ENCODE measurements at places on chromosomes 7 and 10.

DNA sequence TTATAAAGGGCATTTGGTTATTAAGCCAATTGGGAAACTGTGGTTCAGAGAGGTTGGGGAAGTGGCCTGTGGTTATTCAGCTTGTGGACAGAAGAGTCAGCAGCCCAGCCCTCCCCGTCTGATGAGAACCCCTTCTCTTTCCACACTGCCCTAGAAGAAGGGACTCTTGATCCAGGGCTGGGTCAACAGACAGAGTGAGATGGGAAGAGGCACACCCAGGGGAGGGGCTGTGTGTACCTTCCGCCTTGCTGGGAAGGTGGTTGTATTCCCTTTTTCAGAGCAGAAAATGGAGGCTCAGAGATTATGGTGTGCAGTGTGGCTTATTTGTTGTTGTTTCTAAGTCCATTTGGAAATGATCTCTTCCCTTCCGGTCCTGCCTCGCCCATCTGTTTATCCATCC, 103.4 kb downstream of the GRK5 start:
- no peak for DNase-seq

- no peak for DNase-seq
Measured at GRCh38 chr10:9198611-9199010, 1144.1 kb downstream of the GATA3 start.

DNA sequence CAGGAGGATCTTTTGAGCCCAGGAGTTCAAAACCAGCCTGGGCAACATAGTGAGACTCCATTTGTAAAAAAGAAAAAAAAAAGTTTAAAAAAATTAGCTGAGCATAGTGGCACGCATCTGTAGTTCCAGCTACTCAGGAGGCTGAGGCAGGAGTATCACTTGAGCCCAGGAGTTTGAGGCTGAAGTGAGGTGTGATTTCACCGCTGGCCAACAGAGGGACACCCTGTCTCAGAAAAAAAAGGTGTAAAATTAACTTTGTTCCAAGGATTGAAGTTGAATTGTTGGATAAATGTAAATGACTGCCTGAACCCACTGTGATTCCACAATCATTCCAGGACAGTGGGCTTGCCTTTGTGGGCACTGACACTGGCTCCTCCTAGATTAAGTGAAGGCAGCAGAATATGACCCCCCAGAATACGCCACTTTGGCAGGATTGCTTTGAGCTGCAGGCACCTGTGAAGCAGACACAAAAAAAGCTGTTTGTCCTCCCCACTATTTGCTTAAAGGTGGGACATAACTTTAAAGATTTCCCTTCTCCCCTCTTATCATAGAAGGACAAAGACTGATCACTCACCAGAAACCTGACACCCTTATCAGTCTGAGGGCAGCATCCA, 57.2 kb upstream of the FOXI2 start:
- DNase-seq, result no peak

DNA sequence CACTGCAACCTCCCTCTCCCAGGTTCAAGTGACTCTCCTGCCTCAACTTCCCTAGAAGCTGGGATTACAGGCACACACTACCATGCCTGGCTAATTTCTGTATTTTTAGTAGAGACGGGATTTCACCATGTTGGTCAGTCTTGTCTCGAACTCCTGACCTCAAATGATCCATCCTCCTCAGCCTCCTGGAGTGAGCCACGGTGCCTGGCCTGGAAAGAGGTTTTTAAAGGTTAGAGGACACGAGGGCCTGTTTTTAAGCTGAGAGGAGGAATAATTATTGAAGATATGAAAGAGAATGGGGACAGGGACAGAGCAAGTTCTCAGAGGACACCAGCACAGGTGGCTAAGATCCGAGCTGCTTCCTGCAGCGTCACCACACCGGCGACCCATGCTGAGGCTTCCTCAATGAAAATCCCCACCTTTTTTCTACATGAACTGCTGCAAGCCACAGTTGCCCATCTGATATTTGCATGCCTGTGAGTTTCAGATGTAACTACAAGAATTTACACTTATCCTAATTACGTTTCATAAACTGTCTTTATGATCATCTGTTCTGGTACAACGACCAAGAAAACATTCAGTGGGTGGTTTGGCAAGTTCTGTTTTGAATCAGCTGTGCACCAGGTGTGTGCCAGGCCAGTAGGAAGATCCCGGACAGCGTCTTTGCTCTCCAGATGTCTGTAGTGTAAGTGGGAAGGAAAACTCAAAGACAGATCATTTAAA, 76.0 kb downstream of the HIP1 start:
- DNase-seq, result no peak

- DNase-seq, result no peak
Measured at GRCh38 chr7:139168479-139168878, 59.0 kb upstream of the ZC3HAV1 start.

GRCh38 chr10:102401735-102402511, 6.4 kb downstream of the NFKB2 start:
- no peak for DNase-seq

DNA sequence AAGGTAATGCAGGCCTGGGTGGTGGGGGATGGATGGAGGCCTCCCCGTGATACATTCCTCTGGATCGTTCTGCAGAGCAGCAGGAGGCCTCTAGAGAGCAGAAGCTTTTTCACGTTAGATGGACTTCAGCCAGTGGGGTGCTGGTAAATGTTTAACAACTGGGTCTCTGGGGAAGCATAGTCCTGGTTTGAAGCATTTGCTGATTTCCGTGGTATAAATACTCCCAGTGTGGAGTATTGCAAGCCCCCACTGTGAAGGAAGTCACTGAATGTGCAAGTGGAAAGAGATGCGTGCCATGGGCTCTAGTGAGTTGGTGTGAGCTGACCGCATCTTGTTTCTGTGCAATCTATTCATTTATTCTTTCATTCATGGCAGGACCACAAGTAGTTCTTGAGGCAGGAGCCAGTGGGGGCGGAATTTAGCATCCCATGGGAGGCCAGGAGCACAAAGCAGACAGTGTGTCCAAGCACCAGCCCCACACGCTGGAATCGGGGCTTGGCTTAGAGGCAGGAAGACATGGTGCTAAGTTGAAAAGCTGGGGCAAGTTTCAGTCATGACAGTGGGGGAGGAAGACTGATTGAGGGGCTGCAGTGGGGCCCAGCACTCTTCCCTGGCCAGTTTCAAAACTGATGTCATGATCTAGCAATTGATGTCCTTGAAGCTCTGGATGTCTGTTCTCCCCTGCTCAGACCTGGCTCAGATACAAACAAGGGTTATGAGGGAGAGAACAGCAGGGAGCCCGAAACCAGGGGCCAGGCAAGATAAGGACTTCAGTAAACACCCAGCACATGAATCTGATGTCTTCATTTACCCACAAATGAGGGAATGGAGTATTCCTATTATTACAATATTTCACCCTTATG, 280.9 kb upstream of the LYZL1 start:
- DNase-seq, result no peak

GRCh38 chr10:49599546-49599945, 10.6 kb upstream of the SLC18A3 start:
- no peak for DNase-seq

- DNase-seq, result no peak
Measured at GRCh38 chr10:90148116-90148855, 446.9 kb downstream of the KIF20B start.

DNA sequence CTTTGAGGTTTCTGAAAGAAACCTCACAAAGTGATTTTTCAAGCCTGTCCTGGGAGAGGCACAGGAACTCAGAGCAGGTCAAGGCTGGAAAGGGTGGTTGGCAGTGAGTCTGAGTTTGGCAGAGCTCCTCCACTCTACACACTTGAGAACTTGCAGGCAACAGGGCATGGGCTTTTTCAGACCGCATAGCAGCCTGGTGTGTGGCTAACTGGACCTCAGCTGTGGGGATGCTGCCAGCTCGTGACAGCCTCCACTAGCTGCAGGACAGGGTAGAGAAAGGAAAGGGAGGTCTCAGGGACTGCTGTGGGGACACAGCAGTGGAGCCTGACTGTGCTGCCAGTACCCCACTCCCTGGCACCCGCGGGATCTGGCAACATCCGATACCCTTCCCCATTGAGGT, 2.6 kb downstream of the CDHR1 start:
- DNase-seq, result no peak

DNA sequence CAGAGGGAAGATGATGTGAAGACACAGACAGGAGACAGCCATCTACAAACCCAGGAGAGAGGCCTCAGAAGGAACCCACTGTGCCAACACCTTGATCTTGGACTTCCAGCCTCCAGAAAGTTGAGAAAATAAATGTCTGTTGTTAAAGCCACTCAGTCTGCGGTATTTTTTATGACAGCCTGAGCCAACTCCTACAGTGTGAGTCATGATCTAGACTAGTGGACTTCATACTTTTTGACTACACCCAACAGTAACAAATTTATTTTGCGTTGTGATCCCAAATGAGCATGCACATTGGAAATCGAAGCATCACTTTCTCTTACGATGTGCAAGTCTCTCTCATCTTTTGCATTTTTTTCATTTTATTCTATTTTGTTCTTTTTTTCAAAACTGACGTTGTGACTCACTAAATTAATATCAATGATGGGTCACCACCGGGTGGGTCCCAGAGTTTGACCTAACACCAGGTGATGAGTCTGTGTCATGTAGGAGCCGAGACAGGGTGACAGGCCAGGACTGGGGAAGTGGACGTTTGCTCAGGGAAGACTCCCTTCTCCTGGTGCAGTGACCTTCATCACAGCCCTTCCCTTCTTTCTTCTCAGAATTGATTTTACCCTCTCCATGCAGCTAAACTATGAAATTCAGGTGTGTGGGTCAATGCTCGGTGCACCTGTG, 28.9 kb downstream of the PHYH start:
- DNase-seq, result no peak

- DNase-seq, result no peak
Measured at GRCh38 chr10:51700228-51700817, 928 bp upstream of the CSTF2T start.

- DNase-seq, result no peak
Measured at GRCh38 chr7:154917808-154918160, 85.1 kb downstream of the PAXIP1 start.

DNA sequence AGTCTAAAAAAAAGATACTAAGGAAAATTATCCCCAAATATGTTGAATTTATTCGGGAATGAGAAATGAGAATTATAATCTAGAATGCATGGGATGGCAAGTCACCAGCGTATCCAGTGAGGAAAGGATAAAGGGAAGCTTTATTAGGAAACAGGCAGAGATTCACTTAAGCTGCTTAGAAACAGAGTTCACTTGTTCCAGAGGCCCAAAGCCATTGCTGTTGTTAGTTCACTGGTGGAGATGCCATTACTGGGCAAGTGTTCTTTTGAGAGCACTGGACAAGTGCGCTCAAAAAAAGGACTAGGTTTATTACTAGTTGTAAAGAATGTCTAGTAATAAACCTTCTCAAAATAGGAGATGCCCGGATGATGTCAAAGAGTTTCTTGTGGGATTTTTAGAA, 51.2 kb downstream of the MICU1 start:
- DNase-seq, result no peak

- DNase-seq, result no peak
Measured at GRCh38 chr7:20244334-20245120, 27.3 kb upstream of the MACC1 start.

- DNase-seq, result no peak
Measured at GRCh38 chr7:159141660-159142059, 3.0 kb downstream of the VIPR2 start.

GRCh38 chr10:83166344-83166743, 973.0 kb upstream of the GHITM start:
- no peak for DNase-seq

DNA sequence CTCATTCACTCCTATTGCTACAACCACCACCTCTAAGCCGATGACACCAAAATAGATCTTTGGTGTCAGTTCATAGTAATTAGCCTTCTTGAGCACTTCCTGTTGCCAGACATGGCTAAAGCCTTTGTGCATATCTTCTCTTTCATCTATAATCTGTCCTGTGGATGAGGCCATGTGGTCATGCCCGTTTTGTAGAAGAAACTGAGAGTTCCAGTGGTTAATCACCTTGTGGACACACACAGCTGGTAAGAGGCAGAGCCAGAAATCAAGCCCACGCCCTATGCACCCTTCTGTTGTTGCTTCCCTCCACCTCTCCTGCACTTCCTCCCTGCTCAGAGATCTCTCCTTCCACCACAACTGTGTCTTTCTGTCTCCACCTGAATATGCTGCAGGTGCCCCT, 285.1 kb upstream of the PFKP start:
- no peak for DNase-seq

DNA sequence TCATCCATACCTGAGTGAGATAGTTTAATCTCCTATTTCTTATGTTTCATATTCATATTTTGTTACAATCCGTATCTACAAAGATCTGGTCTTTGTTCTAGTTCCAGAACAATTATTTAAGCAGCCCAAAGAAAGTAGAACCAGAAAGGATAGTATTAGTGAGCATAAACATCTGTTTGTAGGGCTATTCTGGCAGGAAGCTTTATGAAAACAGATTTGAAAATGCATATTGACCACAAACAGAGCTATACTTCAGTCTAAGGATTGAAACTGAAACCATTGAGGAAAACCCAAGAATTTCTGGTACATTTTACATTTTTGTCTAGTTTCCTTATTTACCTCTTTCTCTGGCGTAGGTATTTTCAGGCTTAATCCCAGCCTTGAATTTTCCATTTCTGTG, 28.1 kb downstream of the LRGUK start:
- DNase-seq, result no peak

DNA sequence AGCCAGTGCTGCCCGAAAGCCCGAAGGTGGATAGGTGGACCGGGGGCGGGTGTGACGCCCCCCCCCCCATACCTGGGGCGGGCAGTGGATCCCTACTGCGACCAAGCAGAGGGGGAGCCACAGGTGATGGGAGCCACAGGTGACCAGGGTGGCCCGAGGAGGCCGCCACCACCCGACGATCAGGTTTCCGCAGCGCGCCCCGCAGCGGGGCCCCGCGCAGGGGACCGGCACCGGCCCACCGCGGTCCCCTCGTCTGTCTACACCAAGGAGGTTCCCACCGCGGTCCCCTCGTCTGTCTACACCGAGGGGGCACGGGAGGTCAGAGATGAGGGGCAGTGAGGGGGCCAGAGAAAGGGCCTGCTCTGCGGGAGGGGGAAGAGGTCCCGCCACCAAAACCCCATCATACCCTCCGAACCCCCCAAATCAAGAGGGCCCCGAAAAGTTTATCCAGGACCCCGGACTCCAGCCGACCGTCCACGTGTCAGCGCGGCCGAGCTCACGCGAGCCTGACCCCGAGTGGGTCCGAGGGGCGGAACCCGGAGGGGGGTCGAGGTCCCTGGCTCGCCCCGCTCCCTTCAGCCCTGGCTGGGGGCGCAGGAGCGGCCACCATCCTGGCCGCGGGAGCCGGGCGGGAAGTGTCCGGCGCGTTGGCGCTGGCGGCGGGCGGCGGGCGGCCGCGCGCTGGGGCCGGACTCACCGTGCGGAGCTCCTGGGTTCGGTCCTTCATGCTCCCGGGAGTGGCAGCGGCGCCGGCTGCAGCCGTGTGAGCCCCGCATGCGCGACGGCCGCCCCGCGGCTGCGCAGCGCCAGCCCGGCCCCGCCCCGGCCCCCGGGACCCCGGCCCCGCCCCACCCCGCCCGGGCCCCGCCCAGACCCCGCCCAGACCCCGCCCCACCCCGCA, at the start of gene STX1A:
STX1A (minus strand) TSS at position 765 of the 901 bp plus-strand sequence; CDS start at position 727, 38 bp downstream.
- DNase-seq, result peak; percentile 96

DNA sequence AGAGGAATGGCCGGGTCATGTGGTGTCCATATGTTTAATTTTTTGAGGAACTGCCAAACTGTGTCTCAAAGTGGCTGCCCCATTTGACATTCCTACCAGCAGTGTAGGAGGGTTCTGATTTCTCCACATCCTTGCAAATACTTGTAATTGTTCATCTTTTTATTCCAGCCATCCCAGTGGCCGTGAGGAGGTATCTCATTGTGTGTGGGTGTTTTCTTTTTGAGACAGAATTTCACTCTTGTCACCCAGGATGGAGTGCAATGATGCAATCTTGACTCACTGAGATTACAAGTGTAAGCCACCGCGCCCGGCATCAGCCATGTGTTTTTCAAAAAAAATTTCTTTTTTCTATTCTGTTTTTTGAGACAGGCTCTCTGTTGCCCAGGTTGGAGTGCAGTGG, 38.7 kb upstream of the DLG5 start:
- no peak for DNase-seq

- peak; percentile 30 for DNase-seq
Measured at GRCh38 chr7:128937647-128938543, at the start of gene IRF5. IRF5 (plus strand) TSS chr7:128937927; CDS start chr7:128942082, 4,155 bp downstream.

All from GM19239 (cell line).